ENCODE measurements at places on chromosomes 7 and 10.
A peak's percentile ranks its signal among the peaks of the same experiment; 100 is the strongest.

DNA sequence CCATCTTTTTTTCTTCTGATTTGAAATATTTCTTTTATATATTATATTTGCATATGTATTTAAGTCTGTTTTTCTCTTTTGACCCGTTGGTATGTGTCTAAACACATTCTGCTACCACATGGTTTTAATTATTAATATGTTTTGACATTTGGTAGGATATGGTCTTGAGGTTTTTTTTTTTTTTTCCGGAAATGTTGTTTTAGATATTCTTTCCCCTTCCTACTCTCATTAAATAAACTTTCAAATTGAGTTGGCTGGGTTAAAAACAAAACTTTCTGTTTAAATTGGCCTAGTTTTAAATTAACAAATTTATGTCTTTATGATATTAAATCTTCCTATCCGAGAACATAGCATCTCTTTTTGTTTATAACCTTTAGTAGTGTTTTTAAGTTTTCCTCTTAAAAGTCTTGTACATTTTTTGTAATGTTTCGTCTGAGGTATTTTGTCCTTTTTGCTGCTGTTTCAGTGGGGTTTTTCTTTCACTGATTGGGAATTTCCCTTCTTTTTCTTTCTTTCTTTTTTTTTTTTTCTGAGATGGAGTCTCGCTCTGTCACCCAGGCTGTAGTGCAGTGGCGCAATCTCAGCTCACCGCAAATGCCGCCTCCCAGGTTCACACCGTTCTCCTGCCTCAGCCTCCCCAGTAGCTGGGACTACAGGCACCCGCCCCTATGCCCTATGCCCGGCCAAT is 25.4 kb downstream of the STAM start:
- DNase-seq = peak; percentile 67

DNA sequence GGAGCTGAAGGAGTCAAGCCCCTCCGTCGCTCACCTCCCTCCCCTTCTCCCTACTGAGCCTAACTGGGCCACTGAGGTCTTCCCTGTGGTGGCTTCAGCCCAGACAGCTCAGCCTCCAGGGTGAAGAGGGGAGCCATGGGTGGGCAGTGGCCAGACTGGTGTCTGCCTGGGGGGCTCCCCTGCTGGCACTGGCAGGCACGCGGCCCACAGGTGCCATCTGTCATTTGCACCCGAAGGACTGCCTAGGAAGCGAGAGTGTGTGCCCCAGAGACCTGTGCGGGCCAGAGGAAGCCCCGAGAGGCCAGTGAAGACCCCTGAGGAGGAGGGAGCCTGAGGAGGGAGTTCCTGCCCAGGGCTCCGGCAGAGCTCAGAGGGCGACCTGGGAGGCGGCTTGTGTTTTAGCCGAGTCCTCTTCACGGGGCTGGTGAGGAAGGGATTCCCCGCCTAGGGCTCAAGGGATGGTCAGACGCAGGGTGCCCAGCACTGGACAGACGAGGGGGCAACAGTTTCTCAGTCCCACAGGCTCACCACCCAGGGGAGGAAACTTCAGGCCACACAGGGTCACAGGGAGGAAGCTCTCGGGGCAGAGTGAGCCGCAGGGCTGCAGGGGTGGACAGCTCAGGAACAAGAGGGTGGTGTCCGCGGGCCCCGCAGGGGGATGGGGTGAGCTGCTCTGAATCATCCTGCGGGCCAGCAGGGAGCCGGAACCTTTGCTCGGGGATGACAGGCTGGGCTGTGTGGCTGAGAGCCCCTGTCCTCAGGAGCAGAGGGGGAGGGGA is 76.2 kb upstream of the PPP2R2D start:
- DNase-seq = no peak

DNA sequence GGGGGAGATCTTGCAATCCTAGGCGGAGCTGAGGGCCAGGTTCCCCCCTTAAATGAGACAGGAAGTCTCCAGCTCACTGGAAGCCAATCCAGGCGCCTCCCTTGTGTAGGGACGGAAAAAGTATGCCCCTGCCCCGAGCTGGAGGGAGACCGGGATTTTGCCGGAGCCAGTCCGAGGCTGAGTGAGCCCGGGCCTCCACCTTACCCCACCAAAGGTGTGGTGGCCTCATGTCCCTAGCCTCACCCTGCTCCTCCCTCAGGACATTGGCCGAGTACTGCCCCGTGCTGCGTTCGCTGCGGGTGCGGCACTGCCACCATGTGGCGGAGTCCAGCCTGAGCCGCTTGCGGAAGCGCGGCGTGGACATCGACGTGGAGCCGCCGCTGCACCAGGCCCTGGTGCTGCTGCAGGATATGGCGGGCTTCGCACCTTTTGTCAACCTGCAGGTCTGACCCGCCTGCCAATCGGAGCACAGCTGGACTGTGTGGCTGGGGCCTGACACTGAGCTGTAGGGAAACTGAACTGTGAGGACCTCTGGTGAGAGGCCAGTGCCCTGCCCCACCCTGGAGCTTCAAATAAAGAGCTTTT is 2.0 kb downstream of the FBXL15 start:
- peak; percentile 72 for DNase-seq

- no peak for DNase-seq
These were observed 39.7 kb downstream of the OAT start for GRCh38 chr10:124378881-124379471.

DNA sequence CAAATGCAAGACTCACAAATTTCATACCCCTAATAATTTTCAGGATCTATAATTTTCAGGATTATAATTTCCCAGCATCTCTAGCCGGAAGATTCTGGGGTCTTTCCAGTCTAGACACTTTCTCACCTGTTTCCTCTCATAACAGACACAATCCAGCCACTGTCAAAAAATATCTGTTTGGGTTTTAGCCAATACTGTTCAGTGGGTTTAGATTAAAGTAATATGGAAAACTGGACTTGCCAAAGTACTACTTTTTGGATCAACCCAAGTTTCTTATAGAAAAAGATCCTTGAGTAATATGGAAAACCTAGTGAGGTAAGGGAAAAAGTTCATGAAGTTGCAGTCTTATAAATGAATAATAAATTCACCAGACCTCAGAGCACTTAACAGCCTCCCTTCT is 62.1 kb upstream of the NEBL start:
- no peak for DNase-seq

GRCh38 chr7:19677180-19677579 is 31.7 kb downstream of the POLR1F start:
- no peak for DNase-seq

DNA sequence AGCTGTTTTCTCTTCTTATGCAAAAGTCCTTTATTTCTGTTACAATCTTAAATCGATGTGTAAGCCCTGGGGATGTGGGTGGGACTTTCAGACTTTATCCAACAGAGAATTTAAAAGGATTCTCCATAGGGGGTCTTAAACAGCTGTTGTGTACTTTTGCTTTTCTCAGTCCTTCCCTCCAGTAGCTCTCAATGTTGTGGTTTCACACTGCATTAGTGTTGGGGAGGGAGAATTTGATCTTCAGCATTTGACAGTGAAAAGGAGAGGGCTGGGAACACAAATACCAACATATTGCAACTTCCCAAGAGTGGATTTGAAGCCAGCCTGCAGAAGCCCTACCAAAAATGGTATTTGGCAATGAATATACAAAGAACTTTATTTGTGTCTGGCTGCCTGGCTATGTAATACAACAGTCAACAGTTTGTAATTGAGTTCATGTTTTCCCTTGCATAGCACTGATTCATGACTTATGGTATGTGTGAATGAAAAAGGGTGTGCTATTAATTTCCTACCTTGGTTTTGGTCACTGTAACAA is 80.1 kb upstream of the CAPZA2 start:
- no peak for DNase-seq

DNA sequence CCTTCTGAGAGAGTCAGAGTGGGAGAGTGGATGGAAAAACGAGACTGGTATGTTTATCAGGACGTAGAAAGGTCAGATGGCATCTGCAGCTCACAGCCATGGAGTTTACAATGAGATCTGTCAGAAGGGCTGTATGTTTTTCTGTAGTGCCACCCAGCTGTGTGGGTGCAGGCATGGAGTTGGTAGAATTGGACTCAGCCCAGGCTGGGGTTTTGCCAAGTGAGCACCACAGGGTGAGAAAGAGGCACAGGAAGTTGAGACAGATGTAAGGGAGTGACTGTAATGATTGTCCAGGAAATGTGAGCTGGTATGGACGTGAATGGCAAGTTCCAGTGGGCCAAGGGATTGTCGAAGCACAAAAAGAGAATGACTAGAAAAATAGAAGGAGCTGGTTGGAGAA is 9.1 kb upstream of the ZYX start:
- peak; percentile 54 for DNase-seq

GRCh38 chr10:116752563-116752962 is 10.2 kb upstream of the HSPA12A start:
- DNase-seq = no peak

DNA sequence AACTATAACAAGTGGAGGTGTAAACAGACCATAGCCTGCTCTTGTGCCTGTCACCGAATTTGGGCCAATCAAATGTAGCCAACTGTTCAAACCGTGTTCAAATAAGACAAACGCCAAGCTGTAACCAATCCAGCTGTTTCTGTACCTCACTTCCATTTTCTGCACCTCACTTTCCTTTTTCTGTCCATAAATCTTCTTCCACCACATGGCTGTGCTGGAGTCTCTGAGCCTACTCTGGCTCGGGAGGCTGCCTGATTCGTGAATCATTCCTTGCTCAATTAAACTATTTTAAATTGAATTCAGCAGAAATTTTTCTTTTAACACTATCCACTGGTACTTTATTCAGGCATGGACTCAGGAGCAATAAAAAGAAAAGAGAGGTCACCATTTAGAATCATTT is 29.9 kb upstream of the COL1A2 start:
- no peak for DNase-seq

DNA sequence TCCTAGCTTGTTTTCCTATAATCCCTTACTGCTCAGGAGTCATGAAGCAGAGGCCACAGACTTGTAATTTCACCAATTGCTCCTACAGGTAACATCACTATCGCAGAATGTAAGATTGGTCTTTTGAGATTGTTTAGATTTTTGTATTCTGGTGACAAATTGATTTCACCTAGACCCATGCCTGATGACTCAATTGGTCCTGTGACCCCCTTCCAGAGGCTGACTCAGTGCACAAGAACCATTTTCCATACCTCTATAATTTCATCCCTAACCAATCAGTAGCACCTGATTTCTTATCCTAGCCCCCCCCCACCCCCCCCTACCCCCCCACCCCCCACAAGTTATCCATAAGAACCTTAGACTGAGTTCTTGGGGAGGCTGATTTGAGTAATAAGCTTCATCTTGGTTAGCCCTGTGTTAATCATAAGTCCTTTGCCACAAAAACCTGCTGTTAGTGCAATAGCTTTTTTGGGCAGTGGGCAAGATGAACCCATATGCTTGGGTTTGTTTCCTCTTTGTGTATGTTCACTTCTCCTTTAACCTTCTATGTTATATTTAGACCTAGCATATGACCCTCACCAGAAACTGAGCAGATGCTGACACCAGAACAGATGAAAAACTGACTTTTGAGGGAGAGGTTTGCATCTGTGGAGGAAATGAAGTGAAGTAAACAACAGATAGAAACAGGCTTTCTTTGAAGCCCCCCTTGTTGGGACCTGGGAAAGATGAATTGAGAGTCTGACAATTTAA is 187.1 kb downstream of the KIF20B start:
- peak; percentile 4 for DNase-seq

- DNase-seq = no peak
These were observed 129.0 kb upstream of the TCF7L2 start for GRCh38 chr10:112821038-112821437.

- DNase-seq = peak; percentile 30
These were observed 26.7 kb upstream of the TARP start for GRCh38 chr7:38300175-38300574.

GRCh38 chr7:148698007-148698396 is 701 bp upstream of the CUL1 start:
- no peak for DNase-seq

DNA sequence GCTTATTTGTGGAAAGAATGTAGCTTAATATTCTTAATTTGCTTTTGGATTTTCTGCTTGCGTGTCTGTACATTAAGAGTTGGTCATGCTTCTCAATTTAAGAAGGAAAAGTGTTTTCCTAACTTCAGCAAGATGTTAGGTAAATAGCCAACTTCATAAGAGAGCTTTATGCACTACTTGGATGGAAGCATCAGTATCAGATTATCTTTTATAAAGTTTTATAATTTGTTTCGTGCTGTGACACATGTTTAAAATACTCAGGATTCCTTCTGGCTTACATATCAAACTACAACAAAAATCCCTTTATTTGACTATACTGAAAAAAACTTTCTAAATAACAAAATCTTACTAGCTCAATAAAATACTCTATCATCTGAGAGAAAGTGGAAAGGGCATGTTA is 34.8 kb upstream of the AGR2 start:
- DNase-seq = no peak

DNA sequence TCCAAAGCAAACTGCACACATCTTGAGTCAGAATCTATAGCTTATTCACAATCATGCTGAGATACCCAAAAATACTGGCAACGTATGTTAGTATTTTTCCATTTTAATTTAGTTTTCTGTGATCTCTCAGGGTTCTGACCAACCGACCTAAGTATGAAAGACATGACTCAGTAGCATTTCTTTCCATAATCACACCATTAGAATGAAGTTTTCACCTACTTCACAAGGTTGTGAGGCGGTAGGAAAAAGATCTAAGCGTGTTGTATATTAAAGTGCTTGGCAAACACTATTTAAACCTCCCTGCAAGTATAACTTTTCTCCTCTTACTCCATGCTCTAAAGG is 49.1 kb downstream of the PLCE1 start:
- no peak for DNase-seq

DNA sequence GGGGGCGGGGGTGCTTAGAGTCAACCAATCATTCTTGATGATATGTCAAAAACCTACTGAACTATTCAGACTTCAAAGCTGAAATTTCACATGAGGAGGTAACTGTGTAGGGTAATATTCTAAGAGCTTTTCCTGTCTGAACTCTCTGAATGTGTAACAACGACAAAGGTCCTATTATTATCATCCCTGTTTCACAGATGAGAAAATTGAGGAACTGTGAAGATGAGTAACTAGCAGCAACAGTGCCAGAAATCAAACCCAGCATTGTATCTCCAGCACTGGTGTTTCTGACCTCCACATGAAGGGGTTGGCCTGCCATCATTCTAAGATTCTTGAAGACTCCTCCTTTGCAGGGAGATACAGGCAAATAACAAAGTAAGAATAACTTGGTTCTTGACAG is 294.7 kb upstream of the AOAH start:
- no peak for DNase-seq

DNA sequence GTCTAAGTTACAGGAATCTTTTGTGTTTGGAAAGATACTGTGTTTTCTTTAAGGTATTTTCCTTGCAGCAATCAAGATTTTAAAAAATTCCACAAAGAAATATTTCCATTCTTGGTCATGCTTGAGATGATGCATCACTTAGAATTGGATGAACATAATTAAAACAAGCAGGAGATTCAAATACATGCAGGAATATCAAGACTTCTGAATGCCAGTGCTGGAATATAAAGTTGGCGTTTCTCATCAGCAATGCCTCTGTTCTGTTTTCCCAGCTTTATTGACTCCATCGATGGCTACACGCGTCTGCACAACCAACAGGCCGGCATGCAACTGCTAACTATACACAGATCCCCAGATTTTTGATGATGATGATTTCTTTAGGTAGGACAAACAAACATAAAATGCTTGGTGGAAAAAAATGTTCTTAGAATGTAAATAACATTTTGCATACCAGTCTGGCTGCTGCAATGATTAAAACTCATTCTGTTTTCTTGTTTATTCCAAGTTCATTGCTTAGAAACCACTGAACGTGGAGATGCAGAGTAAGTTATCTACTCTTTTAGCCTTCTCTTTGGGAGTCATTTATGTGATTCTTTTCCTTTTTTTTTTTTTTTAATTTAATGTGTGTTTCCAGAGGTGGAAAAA is 91.3 kb upstream of the FAM171A1 start:
- no peak for DNase-seq

Data from CD4-positive, alpha-beta T cell treated with Interleukin-1 beta for 1 hour (primary cell).